ENCODE measurements at places on chromosomes 7 and 10. TPM values are rescaled to one million over a fixed set of nuclear protein-coding genes. Genes with fewer than 3 reads are reported as not detected.

The GIMAP4 gene
- total RNA-seq = 25.3 TPM

GRCh38 chr7:150325110-150325611, 1.8 kb upstream of the ACTR3C start:
- H3K27me3 ChIP-seq = no peaks in the 10 kb centered on the region
- H3K4me1 ChIP-seq = peaks cover 35% of the 10 kb centered on the region
- no peak for DNase-seq
- no peak overlapping the region for H3K4me3 ChIP-seq
- peak overlapping the region; percentile 96 for H3K27ac ChIP-seq
- H3K36me3 ChIP-seq = no peaks in the 10 kb centered on the region

DNA sequence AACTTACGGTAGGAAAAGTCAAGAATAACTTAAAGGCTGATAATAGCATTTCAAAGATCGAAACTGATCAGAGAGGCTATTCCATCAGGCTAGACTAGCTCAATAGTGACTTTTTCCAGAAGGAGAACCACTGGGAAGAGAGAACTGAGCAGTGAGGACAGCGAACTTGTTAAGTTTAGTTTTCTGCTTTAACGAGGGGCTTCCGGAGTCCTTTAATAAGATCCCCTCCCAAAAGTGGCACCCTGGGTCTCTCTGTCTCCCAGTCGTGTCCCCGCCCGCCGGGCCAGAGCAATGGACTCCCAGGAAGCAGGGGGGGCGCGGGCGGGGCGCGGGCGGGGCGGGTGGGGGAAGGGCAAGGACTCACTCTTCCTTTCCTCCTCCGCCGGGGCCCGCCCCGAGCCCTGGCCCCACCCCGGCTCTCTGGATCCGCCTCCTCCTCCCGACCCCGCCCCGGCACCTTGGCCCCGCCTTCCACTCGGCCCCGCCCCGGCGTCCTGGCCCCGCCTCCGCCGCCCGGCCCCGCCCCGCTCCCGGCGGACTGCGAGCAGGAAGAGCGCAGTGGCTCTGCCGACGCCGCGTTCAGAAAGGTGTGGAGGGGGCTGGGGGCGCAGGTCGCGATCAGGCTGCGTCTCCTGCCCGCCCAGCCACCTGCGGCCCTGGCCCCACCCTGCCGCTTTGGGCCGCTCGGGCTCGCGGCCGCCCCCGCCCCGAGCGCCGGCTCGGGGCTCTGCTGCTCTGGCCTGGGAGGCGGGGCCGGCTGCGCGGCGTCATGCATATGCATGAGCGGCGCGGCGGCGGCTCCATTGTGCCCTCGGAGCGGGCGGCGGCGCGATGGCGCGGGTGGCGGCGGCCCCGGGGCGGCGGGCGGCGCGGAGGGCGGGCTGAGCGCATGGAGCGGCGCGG, at the start of gene ZMIZ2:
Gene ZMIZ2, plus strand, starts transcription at position 803 of the 903 bp plus-strand sequence. CDS start 7,403 bp downstream, outside the sequence.
- H3K27me3 ChIP-seq = no peaks in the 10 kb centered on the region
- DNase-seq = no peak
- H3K4me1 ChIP-seq = peaks cover 35% of the 10 kb centered on the region

GRCh38 chr7:107712896-107713295, 31.0 kb upstream of the CBLL1 start:
- no peaks in the 10 kb centered on the region for H3K36me3 ChIP-seq
- H3K4me1 ChIP-seq = no peaks in the 10 kb centered on the region
- DNase-seq = no peak

The OR2A12 gene
- total RNA-seq = not detected

The ST8SIA6 gene
- 1.2 TPM for total RNA-seq

DNA sequence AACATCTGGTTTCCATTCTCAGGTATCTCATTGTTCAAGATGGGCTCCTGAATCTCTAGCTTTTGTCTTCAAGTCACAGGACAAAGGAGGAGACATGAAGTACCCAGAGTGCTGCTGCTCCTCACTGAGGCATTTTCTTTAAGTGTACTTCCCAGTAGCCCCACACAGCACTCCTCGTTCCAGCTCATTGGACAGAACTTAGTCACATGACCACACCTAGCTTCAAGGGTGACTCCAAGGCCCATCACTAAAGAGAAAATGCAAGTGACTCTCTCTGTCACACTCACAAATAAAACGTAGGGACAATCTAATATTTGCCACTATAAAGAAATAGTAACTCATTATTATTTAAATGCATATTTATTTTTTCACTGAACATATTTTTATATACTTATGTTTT, 58.3 kb upstream of the NEUROD6 start:
- H3K27me3 ChIP-seq = no peaks in the 10 kb centered on the region
- H3K4me1 ChIP-seq = no peaks in the 10 kb centered on the region
- no peak overlapping the region for H3K4me3 ChIP-seq

DNA sequence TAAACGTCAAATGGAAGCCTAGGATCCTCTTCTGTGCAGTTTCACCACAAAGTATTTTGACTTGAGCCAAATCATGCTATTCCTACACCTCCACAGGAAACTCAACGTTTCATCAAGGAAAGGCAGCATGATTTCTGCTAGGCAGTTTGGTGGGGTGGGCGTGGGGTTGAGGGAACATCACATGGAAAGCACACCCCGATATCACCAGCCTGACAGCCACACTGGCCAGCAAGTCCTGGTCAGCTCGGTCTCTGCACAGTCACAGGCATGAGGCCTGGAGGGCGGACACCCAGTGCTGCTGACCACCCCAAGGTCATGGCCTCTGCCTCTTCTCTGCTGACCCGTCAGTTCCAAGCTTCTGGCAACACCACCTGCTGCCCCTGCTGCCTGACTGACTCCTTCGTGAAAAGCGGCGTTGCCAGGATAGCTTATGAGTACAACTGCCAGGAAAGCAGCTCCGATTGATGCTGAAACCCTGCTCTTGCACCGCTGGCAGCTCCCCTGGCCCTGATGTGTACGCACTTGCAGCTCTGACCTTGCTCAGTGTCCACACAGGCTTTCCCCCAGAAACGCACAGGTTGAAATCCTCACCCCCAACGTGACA, 171.5 kb downstream of the DIP2C start:
- no peak for DNase-seq
- peaks cover 29% of the 10 kb centered on the region for H3K4me1 ChIP-seq
- no peak overlapping the region for H3K4me3 ChIP-seq
- no peaks in the 10 kb centered on the region for H3K36me3 ChIP-seq
- no peak overlapping the region for H3K27ac ChIP-seq

DNA sequence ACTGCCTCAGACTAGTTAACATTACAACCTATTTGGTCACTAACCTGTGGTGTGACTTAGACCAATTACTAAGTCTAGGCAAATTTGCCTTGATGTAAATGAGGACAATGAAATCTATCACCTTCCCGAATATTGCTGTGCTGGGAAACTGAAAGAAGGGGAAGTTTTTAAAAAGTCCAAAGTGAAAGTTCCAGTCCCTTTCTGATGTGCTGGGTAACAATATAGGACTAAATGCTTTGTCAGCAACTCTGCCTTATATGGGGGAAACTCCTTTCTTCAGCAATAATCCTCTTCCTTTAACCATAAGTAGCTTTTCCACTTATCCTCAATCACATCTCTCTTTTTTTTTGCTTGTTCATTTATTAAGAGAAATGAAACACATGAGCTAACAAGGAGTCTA, 3.9 kb downstream of the PIK3AP1 start:
- H3K27ac ChIP-seq = no peak overlapping the region
- no peak for DNase-seq
- no peak overlapping the region for H3K4me3 ChIP-seq
- H3K4me1 ChIP-seq = peaks cover 13% of the 10 kb centered on the region
- H3K36me3 ChIP-seq = no peaks in the 10 kb centered on the region
- H3K27me3 ChIP-seq = no peaks in the 10 kb centered on the region

DNA sequence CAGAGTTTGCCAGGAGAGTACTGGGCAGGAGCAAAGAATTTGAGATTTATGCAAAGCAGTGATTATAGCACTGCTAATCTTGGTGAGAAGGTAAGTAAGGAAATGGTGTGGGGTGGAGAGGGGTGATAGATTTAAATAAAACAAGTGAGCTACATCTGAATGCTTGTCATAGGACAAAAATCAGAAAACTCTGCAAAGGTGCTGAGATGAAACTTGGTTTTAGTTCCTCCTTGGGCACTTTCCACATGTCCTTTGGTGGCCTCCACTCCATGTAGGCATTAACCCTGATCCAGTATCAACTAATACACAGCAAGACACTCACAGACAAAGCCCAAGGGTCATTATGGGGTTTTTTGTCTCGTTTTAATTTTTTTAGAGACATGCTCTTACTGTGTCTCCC, 25.7 kb upstream of the FAM107B start:
- H3K4me3 ChIP-seq = no peak overlapping the region
- H3K4me1 ChIP-seq = no peaks in the 10 kb centered on the region
- no peak overlapping the region for H3K27ac ChIP-seq

All from vagina (tissue), 2 donors.